ENCODE measurements at places on chromosomes 3 and 15.

- no peak for DNase-seq
Measured at GRCh38 chr3:45182915-45183871, 37.0 kb upstream of the CDCP1 start.

DNA sequence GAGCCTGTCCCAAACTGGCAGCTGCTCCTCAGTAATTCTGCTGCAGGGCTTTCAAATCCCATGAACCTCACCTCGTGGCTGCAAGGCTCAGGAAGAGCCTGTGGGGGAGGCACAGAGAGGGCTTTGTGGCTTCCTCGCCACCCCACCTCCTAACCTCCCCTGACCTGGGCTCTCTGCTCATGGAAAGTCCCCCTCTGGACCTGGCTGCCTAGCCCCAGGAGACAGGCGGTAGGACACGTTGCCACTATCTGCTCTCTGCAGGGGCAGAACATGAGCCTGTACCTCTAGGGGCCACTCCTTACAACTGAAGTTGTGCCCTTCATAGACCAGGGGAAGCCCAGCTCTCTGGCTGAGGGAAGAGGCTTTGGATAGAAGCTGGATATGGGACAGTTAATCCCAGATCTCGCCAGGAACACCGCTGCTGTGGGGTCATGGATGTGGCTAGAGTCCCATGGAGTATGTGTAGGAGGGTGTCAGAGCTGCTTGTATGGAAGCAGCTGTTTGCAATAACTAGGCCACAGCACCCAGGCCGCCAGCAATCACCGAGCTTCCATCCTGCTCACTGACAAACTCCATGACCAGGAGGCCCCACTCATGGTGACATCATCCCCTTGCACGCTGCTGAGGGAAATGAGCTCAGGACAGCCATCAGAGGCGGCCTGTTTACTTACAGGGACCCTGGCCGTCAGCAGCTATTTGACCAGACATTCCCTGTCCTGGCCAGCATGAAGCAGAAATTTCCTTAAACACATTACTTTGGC is 34.0 kb upstream of the CILP start:
- no peak for DNase-seq

DNA sequence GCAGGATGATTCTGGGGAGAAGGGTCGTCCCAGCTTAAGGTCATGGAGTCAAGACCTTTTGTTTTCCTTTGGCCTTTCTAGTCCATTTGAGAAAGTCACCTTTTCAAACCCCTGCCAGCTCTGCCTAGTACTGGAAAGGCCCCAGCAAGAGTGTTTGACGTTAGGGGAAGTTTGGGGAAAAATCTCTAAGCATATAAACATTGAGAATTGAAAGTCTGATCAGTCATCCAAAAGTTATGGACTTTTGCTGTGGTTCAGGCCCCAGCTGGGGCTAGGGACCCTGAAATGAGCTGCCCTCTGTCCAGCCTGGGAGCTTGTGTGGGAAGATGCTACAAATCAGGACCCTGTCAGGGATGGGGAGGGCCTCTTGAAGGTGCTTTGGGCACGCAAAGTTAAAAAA is 21.6 kb downstream of the SLC6A6 start:
- no peak for DNase-seq

DNA sequence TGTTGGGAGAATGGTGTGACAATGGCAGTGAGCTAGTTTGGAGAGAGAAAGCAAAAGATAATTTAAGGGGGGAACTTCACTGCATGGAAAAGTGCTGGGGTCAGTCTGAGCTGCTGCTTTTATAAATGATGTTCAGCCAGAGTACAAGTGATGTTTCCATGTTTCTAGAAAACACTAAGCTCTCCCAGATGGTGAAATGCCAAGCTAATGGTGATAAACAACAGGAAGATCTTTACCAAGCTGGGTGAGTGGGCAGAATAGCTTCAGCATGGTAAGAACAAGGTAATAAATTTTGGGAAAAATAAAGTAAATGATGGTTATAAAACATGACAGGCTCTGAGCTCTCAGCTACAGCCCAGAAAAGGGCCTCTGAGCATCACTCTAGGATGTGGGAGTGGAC is 29.4 kb downstream of the TNFAIP8L3 start:
- no peak for DNase-seq

- peak; percentile 89 for DNase-seq
Measured at GRCh38 chr3:197487911-197488391, 67.8 kb downstream of the BDH1 start.

DNA sequence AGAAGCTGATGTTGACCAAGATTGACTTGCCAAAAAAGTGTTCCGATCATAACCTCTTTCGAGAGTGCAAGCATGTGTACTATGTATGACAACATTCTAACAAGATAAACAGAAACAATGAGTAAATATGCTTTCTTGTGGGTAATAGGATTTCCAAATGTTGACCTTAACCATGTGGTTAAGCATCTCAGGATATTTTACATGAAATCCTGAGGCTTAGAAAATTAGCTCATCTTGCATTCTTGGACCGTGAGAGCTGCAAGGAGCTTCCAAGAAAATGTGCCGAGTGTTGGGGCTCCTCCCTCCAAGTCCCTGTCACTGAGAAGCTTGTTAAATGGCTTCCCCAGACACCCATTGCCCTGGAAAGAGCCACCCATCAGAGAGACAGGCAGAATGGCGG is 50.1 kb downstream of the C3orf20 start:
- DNase-seq = peak; percentile 61

DNA sequence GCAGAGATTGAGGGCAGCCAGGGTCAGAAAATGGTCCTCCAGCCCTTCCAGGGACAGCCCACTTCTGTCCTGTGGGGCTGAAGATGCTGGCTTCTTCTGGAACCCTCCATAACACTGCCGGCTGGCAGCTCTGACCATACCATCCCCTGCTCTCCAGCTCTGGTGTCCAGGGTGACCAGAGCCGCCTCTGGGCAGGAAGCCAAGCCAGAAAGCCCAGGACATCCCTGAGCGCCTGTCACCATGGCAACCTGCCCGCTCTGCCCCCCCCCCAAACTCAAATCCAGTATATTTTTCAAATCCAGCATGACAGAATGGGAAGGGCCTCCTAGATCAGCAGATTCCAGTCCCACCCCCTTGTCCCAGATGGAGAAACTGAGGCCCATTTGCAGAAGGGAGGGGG is 420 bp upstream of the TMIE start:
- DNase-seq = no peak

DNA sequence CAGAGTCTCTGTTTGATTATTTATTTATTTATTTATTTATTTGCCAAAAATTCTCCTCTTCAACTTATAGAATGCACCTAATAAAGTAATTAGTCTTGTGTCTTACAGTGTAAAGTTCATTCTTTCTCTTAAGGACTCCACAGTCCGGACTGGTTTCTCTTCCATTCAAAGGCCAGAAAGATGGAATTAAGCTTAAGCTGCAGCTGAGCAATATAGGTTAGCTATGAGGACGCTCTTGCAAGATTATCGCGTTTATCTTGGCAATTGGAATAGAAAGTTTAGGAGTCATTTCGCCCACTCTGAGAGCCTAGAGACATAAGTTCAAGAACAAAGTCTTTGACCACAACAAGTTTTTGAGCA is 15.0 kb downstream of the TAGLN3 start:
- DNase-seq = no peak

- DNase-seq = no peak
Measured at GRCh38 chr15:50786438-50786837, 20.9 kb upstream of the SPPL2A start.

- no peak for DNase-seq
Measured at GRCh38 chr3:55146216-55146615, 218.4 kb upstream of the LRTM1 start.

- DNase-seq = no peak
Measured at GRCh38 chr3:73452729-73453128, 172.0 kb downstream of the PDZRN3 start.

GRCh38 chr3:111594205-111594604 is 941 bp downstream of the ZBED2 start:
- DNase-seq = no peak

DNA sequence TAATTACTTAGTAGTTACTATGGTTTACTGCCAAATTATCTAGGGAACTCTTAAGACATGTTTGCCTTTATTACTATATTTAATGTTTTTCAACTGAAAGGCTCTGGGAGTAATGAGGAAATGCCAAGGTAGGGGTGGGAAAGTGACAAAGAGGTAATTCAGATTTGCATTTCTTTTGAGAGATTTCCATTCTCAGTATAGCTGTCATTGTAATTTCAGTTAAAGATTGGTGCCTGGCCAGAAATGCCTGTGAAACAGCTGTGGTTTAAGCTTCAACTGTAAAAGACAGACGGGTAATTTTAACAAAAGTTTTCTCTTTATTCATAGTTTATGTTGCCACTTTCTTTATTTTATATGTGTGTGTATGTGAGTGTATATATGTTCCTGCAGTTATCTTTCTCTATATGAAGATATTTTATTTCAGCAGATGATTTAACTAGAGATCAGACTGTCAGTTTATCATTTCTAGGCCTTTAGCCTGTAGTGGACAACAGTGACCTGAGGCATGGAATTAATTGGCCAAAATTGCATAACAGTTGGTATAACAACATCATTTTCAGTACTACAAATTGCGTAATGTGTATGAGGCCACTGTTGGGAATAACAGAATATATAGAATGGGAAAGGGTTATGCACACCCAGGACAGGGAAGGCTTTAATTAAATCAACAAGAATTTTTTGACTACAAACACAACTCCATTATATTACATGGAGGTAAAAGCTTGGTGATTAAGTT is 119.0 kb downstream of the BBX start:
- DNase-seq = peak; percentile 22

- no peak for DNase-seq
Measured at GRCh38 chr15:35834216-35834830, 288.4 kb upstream of the DPH6 start.

DNA sequence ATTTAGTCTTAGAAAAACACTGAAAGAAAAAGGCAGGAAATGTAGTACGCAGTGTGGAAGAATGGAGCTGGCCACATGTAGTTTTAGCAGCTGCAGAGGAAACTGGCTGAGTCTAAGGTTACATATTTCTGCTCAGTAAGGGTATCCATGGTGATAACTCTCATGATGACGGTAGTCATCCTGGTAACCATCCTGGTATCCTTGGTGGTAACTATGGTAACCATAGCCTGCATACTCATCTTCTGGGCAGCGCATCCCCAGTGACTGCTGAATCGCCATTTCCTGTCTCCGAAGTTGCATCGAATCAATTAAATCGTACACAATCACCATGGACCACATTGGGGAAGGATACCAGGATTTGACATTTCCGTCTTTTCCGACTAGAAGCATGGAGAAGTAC is 35.7 kb downstream of the CCDC80 start:
- peak; percentile 40 for DNase-seq

- DNase-seq = no peak
Measured at GRCh38 chr15:92100301-92100700, 246.8 kb downstream of the SLCO3A1 start.

DNA sequence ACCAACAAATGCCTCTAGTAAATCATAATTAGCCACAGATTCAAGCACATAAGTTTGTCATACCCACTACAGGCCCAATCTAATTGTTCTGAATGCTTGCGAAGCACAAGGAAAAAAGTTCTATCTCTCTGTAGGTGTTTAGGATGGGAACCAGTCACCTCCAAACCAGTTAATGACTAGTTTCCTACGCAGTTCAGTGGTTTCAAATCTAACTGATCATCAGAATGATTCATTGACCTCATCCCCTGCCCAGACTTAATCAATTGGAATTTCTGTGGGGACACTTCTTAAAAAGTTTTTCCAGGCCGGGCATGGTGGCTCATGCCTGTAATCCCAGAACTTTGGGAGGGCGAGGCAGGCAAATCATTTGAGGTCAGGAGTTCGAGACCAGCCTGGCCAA is 24.3 kb upstream of the MASP1 start:
- DNase-seq = no peak

DNA sequence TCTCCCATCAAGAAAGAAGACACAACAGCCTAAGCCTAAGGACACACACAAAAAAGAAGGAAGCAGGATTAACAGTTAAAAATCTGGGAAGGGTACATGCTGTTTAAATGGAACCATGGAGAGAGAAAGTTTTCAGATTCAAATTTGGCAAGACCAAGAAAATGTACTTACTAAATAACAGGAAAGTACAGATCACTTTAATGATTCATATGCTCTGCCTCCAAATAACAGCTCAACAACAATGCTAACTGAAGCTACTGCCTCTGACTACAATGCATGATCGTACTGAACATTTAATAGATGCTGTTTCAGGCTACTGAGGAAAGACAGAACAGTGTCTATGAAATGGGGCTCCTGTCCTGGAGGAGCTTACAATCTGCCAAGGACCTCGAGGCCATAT is 8.4 kb upstream of the NMB start:
- no peak for DNase-seq

- peak; percentile 2 for DNase-seq
Measured at GRCh38 chr3:38397320-38397719, 50.7 kb downstream of the XYLB start.

GRCh38 chr15:78676424-78677110 is 35.6 kb upstream of the CHRNB4 start:
- DNase-seq = no peak

DNA sequence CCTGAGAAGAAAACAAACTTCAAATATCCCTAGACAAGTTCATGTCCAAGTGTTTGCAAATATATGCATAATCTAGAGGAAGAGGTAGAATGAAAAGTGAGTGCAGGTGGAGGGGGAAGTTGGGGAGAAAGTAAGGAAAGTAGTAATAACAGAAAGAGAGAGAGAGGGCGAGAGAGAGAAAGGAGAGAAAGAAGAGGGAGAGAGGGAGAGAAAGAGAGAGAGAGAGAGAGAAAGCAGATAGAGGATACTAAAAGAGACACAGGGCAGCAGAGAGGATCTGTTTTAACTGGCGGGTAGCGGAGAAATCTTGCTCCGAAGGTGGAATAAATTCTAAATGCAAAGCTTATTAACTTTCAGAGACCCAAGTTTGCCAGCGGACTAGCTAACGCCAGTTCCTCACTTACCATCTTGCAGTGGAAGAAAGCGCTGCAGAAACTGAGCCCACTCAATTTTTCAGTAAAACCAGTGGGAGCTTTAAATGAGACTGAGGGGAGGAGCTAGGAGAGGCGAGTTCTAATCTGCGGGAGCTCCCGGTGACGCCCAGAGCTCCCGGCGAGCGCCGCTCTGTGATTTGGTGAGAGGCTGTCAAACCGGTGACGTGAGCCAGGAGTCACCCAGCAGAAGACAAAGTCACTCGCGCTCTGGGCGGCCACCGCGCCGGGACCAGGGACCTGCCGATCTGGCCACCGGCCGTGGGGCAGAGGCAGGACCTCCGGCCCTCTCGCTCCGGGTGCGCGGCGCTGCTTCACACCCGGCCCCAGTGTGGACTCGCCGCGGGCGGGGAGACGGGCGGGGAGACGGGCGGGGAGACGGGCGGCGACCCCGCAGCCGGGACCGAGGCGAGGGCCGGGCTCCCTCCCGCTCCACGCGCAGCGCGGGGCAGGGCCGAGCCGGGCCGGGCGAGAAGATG is at the start of gene GMNC:
GMNC (minus strand) TSS at position 486 of the 910 bp plus-strand sequence; CDS start at position 407, 79 bp downstream.
- DNase-seq = peak; percentile 15

DNA sequence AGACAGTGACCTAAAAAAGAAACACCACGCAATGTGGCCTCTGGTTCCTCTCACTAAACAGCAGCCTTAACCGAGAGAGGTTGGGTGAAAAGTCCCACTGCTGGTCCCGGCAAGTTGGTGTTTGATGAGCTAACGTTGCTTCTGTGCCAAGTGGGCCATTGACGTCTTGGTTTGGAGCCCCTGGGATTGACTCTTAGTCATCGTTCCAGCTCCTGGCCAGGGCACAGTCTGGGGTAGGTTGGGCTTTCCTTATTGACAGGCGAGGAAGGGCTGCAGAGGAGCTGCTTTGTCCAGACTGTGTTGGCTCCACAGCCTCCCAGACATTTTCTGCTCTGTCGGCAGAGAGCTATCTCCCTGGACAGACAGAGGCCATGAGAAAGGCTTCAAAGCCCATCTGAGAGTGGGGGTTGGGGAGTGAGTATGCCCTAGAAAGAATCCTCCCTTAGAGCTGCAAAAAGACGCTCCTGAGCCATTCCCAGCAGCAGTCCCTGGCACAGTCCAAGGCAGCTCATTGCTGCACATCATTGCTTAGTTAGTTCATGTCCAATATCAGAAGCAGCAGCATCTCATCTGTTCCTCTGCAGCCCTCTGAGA is 28.6 kb upstream of the C3orf80 start:
- no peak for DNase-seq

Measured in GM04504 (cell line).